Activated naive CD4-positive, alpha-beta T cell (primary cell): ENCODE measurements at places on chromosomes 7 and 10.

DNA sequence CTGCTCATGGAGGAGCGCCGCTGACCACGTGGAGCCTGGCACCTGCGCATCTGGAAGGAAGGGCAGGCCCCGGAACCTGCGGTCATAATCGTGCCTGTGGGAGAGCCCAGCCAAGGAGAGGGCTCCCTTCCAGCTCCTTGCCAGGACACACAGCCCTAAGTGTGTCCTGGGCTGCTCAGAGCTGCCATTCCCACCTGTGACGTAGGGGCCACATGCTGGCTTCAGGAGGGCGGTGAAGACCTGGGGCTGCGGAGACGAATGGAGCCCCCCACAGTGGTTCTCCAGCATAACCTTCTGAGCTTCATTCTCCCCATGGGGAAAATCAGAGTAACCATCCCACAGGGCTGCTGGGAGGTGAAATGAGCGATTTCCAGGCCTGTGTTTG is 127.6 kb upstream of the CHST15 start:
- no peak for DNase-seq

GRCh38 chr7:16268821-16269768 is 152.2 kb downstream of the CRPPA start:
- no peak for DNase-seq

- DNase-seq, result no peak
These were observed 108.5 kb downstream of the CFTR start for GRCh38 chr7:117588352-117588794.

DNA sequence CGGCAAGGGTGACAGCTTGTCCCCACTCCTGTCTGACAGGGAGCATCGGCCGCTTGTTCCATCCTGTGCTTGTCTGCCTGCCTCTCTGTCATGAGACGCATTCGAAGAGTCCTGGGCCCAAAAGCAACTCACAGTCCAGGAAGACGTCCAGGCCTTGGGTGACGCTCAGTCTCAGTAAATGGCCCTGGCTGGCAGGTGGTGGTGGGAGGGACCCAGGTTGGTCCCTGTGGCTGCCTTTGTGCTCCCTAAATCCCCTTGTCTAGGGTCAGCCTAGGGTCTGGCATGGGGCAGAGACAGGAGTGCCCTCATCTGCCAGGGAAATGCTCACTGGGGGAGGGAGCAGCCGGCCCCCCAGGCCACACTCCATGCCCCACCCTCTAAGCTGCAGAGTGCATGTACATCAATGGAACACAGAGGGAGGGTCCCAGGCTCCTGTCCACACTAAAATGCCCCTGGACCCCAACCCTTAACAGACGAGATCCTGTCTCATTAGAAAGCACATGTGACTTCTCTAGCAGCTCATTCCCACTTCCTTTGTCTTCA is 295.2 kb upstream of the ZNF32 start:
- no peak for DNase-seq

- DNase-seq, result no peak
These were observed 232.2 kb downstream of the CRPPA start for GRCh38 chr7:16189026-16189715.

DNA sequence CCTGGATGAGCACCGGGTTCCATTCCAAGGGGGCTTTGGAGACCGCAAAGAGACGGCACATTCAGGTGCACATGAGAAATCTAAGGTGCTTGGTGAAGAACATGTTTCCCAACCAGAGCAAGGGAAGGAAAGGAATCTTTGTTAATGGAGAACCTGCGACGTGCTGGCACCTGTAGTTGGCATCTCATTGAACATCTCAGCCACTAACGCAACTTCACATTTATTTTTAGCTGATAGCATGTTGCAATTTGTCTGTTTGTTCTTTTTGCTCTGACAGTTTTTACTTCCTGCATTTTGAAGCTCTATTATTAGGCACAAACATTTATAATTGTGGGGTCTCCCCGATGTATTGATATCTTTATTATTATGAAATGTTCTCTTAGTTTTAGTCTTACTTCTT is 316.7 kb downstream of the TCERG1L start:
- no peak for DNase-seq

GRCh38 chr10:18109341-18109870 is 30.8 kb upstream of the CACNB2 start:
- no peak for DNase-seq

GRCh38 chr7:29627631-29628030 is 64.0 kb downstream of the PRR15 start:
- DNase-seq, result no peak
